ENCODE measurements at places on chromosomes 6 and 20.

- DNase-seq, result no peak
Observed at GRCh38 chr20:59006167-59006863, 739 bp downstream of the CTSZ start.

GRCh38 chr6:150081702-150082101 is 12.8 kb upstream of the ULBP3 start:
- no peak for DNase-seq

DNA sequence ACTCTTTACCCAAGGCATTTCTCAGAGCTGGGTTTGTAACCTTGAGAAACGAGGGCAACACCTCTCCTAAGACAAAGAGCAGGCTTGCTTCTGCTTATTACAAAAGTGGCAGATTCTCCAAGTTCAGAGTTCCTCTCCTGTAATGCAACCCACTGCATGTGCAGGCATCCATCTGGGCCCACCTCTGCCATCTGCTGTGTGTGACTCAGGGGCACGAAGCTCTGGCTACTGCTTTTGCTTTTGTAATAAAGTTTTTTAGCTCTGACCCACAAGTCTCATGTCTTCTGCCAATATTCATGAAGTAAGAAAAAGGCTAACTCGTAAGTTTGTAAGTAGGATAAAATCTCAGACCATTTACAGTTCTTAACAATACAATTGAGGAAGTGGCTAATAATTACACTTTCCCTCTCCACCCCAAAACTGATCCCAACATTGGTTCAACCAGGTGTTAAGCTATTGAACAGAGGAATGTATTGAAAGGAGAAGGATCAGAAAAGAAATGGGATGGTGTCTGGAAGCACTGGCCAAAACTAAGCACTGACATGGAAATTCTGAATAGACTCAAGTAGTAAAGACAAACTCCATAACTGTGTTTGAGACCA is 51.7 kb upstream of the SMLR1 start:
- DNase-seq, result no peak

GRCh38 chr6:13395272-13396237 is 67.2 kb upstream of the TBC1D7 start:
- no peak for DNase-seq

GRCh38 chr6:3797231-3798054 is 45.9 kb upstream of the PXDC1 start:
- no peak for DNase-seq

- DNase-seq, result no peak
Observed at GRCh38 chr20:60365064-60365666, 406.9 kb downstream of the CDH26 start.

DNA sequence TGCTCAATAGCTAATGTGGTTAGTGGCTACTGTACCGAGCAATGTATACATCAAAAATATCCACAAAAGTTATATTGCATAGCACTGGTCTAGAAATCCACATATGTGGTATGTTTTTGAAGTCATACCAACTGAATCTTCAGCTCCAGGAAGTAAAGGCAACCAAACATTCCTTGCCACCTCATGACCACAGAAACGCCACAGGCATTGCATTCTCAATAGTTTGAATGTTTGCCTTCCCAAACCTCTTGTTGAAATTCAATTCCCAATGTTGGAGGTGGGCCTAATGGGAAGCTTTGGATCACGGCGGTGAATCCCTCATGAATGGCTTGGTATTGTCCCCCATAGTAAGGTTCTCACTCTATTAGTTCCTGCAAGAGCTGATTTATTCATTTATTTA is 18.2 kb upstream of the ZNF391 start:
- DNase-seq, result no peak

GRCh38 chr6:79586548-79586947 is 44.6 kb upstream of the SH3BGRL2 start:
- DNase-seq, result no peak
